Stimulated activated CD8-positive, alpha-beta memory T cell treated with anti-CD3 and anti-CD28 coated beads, Interleukin-4, amount 100 ng/mL, for 48 hours (primary cell): ENCODE measurements at places on chromosomes 1 and 21.

DNA sequence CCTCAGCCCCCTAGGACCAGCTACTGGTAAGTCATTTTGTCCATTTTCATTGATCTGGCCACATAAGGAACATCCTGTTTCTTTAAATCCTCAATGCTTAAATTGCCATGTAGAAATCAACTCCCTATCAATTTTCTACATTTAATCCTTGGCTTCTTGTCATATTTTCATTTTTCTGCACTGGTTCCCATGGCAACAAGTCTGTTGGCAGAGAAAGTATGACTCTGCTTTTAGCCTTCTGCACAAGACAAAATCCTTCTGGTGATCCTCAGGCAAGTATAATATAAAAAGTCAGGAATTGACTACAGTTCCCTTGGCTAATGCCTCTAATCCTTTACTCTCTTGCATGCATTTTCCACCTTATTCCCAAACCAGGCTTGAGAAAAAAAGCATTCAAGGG, 65.0 kb downstream of the LRRC40 start:
- DNase-seq = no peak

DNA sequence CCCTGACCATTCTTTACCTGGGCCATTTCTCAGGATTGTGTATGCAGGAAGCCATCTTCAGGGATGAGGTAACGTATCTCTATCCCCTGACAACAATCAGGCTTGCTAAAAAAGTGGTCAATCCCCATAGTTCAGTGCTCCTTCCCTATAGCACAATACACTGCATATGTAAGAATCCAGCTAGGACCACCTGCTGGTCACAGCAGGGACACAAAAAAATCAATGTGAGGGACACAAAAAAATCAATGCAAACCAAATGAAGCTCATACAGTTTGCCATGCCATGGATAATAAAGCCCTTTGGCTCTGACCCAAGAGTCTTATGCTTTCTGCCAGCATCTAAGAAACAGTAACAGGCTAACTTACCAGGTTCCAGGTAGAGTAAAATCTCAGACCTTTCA, 16.3 kb downstream of the ACBD6 start:
- DNase-seq = no peak

DNA sequence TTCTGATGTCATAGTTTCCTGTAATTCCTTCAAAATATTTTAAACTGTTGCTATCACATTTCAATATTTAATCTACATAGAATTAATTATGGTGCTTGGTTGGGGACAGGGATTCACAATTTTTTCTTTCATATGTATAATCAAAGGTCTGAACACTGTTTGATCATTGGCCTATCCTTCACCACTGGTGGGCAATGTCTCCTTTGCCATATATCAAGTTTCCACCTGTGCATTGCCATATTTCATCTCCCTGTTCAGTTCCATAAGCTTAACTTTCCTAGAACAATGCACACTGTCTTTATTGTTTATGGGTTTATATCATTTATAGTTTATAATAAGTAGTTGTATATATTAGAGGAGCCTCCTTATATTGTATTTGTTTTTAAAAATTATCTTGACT, 374.9 kb upstream of the PTBP2 start:
- DNase-seq = no peak

GRCh38 chr21:41345934-41346685, 15.7 kb upstream of the MX2 start:
- no peak for DNase-seq

GRCh38 chr1:201889090-201889968, 631 bp downstream of the SHISA4 start:
- no peak for DNase-seq

DNA sequence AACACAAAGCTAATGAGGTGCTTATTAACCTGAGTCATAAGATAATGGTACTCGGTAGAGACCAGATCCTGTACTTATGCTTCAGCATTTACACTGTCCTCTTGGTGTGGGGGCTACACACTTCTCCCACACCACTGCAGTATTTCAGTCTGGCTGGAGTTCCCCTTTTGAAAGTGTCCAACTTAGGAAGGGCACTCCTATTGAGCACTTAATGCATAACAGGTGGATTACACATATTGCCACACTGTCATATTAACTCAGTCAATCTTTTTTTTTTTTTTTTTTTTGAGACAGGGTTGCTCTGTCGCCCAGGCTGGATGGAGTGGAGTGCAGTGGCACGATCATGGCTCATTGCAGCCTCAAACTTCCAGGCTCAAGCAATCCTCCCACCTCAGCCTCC, 1.5 kb downstream of the GPATCH4 start:
- no peak for DNase-seq

GRCh38 chr1:21586846-21587601, 77.8 kb downstream of the ALPL start:
- no peak for DNase-seq

DNA sequence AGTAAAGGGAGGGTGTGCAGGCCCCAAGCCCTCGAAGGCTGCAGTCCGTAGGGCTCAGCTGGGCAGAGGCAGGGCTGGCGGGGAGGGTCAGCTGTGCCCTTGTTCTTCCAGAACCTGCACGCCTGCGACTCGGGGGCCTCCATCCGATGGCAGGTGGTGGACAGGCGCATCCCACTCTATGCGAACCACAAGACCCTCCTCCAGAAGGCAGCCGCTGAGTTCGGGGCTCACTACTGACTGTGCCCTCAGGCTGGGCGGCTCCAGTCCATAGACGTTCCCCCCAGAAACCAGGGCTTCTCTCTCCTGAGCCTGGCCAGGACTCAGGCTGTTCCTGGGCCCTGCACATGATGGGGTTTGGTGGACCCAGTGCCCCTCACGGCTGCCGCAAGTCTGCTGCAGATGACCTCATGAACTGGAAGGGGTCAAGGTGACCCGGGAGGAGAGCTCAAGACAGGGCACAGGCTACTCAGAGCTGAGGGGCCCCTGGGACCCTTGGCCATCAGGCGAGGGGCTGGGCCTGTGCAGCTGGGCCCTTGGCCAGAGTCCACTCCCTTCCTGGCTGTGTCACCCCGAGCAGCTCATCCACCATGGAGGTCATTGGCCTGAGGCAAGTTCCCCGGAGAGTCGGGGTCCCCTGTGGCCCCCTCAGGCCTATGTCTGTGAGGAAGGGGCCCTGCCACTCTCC, 13.6 kb upstream of the LRRC3 start:
- no peak for DNase-seq

GRCh38 chr1:68791800-68792199, 294.9 kb upstream of the DEPDC1 start:
- no peak for DNase-seq

GRCh38 chr1:187270256-187270655, 441.5 kb downstream of the PLA2G4A start:
- no peak for DNase-seq
